Amniotic epithelial cell (primary cell): ENCODE measurements at places on chromosomes 7 and 10.
A peak's percentile ranks its signal among the peaks of the same experiment; 100 is the strongest.

- peak; percentile 15 for DNase-seq
Observed at GRCh38 chr7:45973725-45974532, 52.9 kb upstream of the IGFBP3 start.

DNA sequence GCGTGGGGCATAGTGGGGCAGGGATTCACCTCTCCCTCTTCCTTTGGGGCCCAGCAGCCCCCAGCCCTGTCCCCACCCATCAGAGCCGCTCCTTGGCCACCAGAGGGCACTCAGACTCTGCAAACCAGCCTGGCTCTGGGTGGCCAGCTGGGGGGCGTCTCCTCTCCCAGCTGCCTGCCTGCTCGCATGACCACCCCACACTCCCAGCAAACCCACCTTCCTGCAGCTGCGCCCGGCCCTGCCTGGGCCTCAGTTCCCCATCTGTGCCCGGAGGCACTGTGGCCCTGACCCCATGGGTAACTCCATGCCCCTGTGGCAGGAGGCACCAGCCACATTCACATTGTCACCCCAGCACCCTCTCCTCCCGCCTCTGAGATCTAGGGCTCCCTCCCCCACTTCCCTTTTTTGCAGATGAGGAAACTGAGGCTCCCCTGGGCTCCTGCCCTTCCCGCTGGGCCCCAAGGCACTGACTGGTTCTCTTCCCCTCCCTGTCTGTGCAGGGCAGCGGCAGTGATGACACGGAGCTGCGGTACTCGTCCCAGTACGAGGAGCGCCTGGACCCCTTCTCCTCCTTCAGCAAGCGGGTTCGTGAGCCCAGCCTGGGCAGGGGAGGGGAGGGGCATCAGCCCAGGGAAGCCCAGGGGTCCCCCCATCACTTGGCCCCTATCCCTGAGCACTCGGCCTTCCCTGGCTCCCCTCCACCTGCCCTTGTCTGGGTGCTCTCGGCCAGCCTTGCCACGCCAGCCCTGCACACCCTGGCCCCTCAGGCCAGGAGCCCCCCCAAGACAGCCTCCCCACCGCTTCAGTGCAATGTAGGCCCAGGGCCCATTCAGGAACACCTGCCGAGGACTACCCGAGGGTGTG, 6.9 kb upstream of the SH2B2 start:
- peak; percentile 35 for DNase-seq

GRCh38 chr10:132041340-132041739, 24.4 kb upstream of the JAKMIP3 start:
- no peak for DNase-seq

GRCh38 chr7:17802056-17802455, 138.2 kb downstream of the SNX13 start:
- peak; percentile 40 for DNase-seq

DNA sequence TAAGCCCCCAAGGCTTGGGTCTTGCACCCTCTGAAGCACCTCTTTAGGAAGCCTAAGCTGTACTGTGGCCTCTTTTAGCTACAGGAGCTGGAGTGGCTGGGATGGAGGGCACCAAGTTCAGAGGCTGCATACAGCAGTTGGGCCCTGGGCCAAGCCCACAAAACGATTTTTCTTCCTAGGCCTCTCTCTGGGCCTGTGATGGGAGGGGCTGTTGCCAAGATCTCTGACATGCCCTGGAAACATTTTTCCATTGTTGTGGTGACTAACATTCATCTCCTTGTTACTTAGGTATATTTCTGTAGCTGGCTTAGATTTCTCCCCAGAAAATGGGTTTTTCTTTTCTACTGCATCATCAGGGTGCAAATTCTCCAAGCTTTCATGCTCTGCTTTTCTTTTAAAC, 375.7 kb upstream of the NPSR1 start:
- no peak for DNase-seq

DNA sequence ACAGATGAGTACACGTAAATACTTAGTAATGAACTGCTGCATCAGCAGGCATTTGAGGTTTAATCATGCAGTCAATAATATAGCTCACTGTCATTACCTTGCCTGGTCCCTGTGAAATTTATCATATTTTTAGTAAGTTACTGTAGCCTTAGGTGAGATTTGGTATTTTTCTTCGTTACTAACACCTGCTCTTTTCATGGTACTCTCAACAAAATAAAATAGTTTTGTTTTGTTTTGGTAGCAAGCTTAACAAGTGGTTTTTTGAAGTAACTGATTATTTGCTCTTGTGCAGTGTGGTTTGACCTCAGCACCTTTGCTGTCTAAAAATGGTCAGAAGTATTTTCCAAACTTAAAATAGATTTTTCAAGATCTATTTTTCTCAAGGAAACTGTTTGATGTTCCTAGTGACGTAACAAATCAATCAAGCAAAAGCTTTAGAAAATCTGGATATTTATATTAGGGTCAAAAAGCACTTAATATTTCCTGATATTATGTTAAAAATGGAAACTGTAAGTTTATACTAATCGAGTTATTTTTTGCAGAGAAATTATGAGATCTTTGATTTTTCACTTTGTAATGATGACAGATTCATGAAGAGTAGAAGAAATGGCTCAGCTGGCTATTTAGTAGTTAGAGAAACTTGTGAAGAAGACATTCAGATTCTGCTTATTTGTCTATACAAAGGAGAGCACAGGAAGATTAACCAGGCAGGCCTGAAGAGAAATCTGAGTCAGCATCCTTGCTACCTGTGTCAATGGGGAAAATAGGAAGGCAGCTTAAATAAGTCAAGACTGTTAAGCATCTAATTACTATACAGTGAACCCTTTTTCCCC, 21.0 kb upstream of the RPA3 start:
- DNase-seq: no peak

DNA sequence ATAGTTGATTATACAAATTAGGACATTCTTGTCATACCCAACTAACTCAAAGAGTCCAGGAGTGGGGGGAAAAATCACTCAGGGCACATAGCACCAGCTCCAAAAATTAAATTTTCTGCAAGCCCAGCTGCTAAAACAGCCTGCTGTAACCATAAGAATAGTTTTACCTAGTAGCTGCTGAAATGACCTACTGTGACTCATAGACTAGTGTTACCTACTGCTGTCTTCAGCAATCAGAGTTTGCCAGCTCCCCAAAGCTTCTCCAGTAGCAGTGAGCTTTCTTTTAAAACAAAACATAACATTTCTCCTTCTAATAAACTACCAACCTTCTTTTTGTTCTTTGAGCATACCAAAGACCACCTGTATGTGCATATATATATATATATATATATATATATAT, 4.2 kb upstream of the ARHGAP12 start:
- DNase-seq: no peak

GRCh38 chr7:102836191-102836919, 76.4 kb upstream of the LRRC17 start:
- peak; percentile 93 for DNase-seq

DNA sequence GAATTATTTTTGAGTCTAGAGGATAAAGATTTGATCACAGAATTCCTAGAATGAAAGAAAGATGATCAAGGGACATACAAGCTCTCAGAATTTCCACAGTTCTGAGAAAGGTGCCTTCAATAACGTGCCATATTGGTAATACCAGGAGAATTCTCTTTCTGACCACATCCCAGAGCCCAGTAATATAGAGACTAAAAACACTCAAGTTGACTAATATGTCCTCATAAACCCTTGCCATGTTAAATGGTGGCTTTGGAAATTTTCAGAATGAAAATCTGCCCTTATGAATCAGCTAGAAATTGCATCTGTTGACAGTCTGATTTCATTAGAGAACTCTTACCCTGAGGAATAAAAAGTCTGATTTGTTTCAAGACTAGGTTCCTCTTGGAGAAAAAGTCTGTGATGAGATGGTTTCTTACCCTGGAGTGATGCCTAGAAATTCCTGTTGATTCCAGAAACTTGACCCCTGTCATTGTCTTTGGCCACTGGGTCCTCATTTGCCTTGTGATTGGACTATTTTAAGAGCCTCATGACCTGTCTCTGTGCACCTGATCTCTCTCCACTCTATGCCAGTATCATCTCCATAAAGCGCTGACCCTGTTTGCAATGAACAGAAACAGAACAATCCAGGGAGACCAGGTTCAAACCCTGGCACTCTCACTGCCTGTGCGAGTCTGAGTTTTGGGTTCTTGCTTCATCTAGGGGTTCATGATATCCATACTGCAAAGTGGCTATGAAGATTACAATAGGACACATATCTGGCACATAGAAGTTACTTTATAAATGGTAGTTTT, 3.3 kb downstream of the IL2RA start:
- DNase-seq: no peak

GRCh38 chr7:69739190-69739589, 140.9 kb downstream of the AUTS2 start:
- DNase-seq: no peak

DNA sequence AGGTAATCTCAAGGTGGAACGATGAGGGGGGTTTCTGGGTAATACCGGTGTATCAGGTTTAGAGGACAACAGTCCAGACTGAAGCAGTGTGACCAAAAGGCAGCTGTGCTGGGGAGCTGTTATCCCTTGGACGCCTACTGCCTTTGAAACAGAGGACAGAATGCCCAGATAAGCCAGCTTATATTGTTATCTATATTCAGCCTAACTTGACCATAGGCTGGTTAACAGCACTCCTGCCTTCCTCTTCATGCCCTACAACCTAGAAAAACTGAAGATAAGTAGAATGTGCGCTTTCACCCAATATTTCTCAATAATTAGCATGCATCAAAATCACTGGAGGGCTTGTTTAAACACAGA, 44.9 kb downstream of the IL6 start:
- DNase-seq: no peak

DNA sequence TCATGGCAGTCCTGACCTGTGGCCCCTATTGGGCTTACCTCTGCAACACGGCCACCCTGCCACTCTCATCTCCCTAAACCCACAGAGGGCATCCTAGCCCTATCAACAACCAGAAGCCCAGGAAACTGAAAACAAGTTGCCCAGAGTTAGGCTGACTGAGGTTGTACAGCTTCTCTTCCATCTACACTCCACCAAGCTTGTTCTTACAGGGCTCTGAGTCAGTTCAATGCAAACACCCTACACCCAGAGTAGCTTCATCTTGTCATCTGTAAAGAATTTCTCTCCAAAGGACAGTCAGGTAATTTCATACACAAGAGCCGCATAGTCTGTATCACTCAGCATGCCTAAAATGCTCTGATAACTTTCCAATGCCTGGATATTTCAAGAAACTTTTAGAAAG, 175.4 kb downstream of the ARID5B start:
- peak; percentile 75 for DNase-seq

GRCh38 chr10:62681211-62681940, 123.1 kb upstream of the ADO start:
- DNase-seq: peak; percentile 15

DNA sequence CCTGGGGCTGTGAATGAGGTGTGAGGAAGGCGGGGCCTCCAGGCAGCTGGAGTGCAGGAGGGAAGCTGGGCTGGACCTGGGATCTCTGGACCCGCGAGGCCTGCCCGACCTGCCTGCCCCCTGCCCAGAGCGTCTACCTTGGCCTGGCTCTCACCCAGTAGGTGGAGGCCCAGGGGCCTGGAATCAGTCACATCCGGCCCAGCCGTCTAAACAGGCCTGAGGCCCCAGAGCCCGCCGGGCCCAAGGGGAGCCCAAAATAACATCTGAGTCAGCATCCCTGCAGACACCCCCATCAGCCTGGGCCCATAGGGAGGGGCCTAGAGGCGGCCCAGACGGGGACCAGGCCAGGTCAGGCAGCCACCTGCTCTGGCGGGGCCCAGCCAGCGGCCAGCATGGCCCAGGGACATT, 15.1 kb upstream of the ELN start:
- no peak for DNase-seq

DNA sequence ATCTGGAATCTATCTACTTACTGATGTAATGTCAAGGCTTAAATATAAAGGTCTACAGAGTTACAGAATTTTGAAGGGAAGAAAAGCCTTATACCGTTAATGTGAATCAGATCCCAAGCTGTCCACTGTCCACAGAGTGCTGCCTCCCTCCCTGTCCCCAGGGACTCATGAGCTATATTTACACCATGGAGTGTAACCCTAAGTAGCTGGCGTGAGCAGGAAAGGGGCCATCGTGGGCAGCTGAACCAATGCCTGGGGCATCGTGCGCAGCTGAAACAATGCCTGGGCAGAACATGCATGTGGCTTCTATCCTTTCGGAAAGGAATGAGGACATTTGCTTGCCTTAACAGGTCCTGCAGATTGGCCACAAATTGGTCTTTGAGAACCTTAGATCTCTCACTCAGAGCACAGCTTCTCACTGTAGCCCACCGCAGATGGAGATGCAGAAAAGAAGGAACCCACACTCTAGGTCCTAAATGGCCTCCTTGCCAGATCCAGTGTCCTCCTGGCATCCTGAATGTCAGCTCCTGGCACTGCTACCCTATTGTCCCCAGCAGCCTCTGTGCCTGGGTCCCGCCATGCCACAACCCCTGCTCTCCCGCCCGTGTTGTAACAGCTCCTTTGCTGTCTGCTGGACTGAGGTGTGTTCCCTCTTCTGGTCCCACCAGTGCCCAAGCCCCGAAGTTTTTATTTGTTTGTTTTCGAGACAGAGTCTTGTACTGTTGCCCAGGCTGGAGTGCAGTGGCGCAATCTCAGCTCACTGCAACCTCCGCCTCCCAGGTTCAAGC, 30.3 kb downstream of the CCDC3 start:
- no peak for DNase-seq

DNA sequence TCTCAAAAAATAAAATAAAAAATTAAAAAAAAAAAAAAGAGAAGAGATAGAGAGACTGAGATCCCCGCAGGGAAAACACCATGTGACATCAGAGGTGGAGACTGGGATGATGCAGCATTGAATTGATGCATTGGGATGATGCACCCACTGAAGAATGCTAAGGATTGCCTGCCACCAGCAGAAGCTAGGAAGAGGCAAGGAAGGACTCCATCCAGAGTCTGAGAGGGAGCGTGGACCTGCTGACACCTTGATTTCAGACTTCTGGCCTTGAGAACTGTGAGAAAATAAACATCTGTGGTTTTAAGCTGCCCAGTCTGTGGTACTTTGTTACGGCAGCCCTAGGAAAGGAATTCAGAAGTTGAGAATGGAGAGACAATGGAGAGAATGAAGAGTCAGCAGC, 89.8 kb upstream of the PRPS1L1 start:
- peak; percentile 85 for DNase-seq

GRCh38 chr7:135901585-135902540, 75.3 kb downstream of the MTPN start:
- DNase-seq: no peak

DNA sequence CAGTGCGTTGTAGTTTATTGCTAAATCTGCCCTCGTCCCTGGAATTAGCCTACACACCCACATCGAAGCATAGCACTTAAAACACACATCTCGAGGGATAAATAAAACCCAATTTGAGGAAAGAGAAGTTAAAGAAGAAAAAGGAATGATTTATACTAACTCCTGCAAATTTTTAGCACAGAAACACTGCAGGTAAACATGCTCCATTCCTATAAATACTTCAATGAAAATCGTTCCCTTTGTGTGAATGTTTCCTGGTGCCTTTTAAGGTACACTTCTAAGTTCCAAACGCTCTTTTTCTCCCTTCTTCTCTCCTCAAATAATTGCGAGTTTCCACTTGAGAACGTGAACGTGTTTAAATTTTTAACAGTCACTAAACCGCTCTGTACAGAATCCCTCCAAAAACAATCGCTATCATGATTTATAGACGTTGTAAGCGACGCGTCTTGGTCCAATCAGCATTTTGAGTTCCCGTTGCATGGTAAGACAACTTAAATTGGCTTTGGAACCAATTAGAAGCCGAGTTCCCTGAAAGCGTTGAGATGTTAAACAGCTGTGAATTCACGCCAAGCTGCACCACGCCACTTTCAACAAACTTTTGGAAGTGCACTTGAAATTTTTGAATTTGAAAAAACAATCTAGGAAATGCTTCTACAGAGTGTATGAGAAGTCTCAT, 12.5 kb upstream of the EBLN1 start:
- DNase-seq: peak; percentile 68

- peak; percentile 8 for DNase-seq
Observed at GRCh38 chr7:83326223-83326622, 163.5 kb upstream of the PCLO start.

- DNase-seq: peak; percentile 47
Observed at GRCh38 chr7:136957391-136957790, 88.9 kb downstream of the CHRM2 start.
